ENCODE measurements at places on chromosomes 1 and 21.

DNA sequence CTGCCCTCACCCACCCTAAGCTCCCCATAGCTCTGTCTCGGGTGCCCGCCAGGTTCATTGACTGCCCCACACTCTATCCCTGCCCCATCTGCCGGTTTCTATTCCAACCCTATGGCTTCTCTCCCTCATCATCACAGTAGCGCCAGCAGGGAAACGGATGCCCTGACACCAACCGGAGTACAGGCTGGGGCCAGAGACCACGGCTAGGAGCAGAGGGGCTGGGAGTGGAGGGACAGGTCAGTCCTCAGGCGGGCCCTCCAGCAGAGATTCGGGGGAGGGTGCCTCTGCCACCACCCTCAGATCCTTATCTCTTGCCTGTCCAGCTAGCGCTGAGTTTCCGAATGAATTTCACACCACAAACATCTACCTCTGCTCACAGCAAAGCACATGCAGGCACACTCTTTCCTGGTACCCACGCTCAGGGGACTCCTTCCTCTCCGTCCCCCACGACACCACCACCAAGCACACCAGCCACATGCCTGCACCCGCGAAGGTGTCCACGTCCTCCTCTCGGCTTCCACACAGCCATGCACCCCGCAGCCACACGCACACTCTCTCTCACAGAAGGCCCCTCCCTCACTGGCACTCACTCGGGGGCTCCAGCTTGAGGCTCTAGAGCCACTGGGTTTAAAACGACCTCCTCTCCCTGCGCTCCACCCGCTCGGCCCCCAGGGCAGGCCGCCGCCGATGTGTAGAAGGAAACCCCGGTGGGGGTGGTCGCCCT lies 7.2 kb downstream of the TAL1 start:
- no peak for DNase-seq

DNA sequence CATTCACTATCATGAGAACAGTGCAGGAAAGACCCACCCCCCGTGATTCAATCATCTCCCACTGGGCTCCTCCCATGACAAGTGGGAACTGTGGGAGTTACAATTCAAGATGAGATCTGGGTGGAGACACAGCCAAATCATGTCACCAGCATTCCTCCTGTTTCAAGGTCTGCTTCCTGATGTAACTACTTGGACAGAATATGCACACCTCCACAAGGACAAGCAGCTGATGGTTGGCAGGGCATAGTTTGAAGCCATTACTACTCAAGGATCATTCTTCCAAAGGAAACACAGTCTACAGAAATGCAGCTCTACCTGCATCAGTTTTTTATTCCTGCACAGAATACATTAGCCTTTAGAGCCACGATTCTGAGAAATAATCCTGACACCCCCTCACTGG lies 28.5 kb upstream of the RNF2 start:
- DNase-seq, result no peak

DNA sequence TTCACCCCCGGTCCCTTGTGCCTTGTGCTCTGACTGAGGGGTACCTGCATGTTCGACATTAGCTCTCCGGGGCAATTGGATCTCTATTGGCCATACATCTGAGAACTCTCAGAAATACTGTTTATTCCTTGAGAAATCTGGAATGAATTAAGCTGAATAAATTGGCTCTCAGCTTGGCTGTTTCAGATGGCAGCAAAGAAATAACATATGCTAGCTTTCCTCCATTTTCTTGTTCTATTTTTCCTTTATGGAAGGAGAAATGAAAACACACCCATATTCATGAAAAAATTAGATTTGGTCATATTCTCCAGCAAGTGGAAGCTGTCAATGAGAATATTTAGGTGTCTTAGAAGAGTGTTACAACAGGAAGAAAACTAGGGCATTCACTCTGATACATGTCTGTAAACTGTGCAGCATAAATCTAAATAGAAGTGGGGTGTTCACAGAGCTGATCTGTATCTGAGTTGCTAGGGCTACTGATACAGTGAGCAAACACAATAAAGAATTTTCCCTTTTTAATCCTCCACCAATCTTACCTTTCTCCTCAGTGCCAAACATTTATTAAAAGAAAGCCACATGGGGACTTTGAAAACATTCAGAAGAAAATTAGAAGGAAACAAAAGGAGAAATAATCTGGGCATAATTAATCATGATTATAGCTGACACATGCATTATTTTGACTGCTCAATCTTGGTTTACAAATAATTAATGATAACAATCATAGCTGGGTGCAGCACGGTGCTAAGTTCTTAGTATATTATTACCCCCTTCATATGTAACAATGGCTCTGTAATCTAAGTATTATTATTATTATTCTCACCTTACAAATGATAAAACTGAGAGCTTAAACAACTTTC lies 671.9 kb upstream of the USP24 start:
- no peak for DNase-seq

GRCh38 chr1:204152310-204153044 lies 633 bp upstream of the ETNK2 start:
- DNase-seq, result no peak

DNA sequence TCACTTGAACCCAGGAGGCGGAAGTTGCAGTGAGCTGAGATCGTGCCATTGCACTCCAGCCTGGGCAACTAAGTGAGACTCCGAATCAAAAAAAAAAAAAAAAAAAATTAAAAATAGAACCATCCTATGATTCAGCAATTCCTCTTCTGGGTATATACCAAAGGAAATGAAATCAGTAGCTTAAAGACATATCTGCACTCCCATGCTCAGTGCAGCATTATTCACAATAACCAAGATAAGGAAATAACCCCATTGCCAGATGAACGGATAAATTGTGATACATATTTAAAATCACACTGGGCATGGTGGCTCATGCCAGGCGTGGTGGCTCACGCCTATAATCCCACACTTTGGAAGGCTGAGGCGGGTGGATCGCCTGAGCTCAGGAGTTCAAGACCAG lies 23.8 kb downstream of the ALDH9A1 start:
- no peak for DNase-seq

GRCh38 chr1:200121421-200121820 lies 93.9 kb downstream of the NR5A2 start:
- DNase-seq, result no peak

DNA sequence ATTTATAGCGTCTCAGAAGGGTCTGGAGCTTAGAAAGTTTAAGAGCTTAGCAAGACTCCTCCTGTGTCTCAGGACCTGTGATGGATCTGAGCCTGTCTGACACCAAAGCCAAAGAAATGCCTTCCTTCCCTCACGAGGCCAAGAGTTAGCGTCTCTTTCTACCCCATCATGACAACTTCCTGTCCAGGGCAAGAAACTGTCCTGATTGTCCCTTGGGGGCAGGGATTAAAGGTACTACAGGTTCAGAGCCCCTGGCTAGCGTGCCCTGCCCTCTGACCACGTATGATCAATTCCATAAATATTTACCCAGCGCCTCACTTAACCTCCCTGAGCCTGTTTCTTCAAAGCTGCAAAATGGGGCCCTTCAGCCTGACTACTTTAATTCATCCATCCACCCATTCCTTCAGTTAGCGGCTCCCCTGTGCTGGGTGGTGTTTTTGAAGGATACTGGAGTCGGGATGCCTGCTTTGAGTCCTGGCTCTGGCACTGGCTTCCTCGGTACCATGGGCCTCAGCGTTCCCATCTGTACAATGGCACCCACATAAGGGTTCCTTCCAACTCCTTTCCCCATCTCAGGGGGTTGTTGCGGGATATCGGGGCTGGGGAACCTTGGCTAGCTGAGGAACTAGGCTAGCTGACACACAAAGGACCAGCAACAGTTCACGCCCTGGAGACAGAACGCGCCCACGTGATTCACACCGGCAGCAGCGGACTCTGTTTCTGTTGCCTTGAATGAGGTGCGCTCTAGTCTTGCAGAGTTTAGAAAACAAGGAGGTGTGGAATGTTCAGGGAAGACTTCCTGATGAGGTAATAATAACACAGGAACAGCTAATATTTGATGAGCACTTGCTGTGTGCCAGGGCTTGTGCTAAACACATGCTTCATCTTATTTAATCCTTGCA lies 23.0 kb upstream of the EPHA2 start:
- DNase-seq, result no peak

- DNase-seq, result peak; percentile 67
Measured at GRCh38 chr1:1000357-1001056, 610 bp upstream of the HES4 start.

DNA sequence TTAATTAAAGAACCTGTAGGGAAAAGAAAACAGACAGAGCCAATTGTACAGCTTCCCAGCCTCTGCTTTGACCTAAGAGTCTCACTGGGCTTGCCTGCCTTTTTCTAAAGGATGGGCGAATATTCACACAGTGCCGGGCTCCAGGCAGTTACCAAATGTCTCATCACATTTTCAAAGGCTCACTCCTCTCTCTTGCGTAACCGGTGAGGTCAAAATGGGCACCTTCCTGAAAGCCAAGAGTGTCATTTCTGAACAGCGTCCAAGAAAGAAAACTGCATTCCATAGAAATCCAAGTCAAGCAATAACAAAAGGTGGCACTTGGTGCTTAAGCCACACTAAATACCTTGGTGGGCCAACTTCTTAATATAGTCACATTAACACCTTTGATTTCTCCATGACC lies 710 bp upstream of the PALMD start:
- DNase-seq, result no peak

- no peak for DNase-seq
Measured at GRCh38 chr1:15923241-15923640, 52.7 kb downstream of the ZBTB17 start.

DNA sequence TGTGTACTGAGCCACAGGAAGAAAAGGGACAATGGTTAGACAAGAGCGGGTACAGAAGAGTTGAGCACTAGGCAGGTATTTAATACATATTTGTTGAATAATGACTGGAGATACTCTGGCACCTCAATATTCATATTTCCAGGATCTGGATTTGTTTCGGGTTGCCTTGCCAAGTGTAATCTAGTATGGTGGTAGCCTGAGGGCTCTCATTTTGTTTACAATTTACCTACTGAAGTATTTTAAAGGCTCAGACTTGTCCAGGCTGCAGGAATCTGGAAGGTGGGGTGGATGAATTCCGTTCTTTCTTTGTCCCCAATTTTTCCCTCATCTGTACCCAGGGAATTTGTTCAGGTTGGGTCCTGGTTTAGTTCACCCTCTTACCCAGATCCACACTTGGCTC lies 95.0 kb downstream of the CACHD1 start:
- DNase-seq, result no peak

DNA sequence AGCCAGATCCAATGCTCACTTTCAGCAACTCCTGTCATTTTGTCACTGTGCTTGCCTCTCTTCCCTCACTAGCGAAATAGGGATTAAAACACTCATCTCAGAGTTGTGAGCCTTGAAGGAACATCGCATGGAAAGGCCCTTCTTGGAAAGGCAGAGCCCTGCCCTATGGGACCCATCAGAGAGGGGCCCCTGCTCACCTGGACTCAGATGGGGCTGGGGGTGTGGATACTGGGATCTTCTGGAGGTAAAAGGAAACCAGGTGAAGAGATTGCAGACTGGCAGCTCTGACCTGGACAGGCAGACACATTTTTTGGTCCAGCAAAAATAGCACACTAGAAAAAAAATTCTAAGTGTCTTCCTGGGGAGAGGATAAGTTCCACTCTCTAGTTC lies 54.2 kb upstream of the EPS8L3 start:
- no peak for DNase-seq

DNA sequence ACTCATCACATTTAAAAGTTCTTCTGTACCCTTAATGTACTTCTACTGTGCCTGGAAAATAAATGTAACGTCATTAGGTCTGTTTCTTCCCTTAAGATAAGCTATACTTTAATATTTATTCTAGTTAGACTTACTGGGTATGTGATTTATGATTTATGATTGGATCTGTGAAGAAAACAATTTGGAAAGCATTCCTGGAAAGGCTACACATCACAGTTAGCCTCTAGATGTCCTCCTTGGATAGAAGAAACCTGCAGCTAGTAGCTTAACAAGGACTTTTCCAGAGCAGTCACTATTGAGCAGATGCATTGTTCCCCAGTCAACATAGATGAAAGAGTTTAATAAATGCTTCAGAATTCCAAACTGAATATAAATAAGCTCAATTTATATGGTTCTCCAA lies 22.2 kb upstream of the ABL2 start:
- no peak for DNase-seq

DNA sequence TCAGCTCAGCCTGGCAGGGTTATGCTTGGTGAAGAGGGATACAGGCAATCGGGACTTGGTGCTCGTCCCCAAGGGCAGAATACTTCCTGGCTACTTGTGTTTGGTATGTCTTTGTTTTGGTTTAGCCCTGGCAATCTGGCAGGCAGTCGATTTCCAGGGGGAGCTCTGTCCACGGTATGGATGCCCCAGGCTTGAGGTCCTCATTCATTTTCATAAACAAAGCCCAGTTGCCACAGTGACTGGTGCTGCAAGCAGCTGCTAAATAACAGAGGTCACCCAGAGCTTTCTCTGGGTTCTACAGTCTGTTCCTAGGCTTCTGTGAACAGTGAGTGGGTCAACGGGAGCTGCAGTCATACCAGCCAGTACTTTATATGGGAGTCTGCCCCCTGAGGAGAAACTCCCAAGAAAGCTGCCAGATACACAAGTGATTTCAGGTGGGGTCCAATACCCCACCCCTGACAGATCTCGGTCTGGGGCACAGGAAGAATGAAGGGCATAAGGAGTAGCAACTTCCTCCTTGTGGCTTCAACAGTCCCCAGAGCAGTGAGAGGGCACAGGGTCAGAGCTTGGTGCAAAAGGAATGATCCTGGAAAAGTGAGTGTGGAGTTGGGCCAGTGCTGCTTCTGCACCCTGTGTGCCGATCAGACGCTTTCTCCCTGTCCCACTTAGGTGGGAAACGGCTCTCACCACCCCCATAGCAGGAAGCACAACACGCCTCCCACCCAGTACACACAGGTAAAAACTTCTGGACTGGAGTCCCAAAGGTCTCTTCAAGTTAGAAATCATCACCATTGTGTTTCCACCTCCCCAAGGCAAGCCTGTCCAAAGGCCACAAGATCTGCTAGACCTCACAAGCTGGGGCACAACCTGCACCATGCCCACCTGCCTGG lies 55.5 kb downstream of the TGFBR3 start:
- DNase-seq, result no peak

- no peak for DNase-seq
Measured at GRCh38 chr1:246947255-246947654, 15.5 kb upstream of the AHCTF1 start.

DNA sequence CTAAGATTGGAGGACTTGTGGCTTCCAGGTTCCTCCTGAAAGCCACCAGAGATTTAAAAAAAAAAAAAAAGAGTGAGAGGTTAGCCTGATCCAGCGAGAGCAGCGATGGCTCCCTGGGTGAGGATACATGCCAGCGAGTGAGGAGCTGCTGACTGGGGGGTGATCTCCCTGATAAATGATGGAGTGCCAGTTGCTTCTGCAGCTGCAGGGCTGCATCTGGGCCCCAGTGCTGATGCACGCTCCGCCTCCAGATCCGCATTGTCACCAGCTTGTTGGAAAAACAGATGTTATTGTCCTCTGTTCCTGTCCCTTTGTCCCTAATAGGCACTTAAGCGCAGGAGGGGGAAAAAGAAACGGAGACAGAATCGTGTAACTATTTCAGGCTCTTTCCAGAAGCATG lies 28.6 kb downstream of the UBIAD1 start:
- no peak for DNase-seq

DNA sequence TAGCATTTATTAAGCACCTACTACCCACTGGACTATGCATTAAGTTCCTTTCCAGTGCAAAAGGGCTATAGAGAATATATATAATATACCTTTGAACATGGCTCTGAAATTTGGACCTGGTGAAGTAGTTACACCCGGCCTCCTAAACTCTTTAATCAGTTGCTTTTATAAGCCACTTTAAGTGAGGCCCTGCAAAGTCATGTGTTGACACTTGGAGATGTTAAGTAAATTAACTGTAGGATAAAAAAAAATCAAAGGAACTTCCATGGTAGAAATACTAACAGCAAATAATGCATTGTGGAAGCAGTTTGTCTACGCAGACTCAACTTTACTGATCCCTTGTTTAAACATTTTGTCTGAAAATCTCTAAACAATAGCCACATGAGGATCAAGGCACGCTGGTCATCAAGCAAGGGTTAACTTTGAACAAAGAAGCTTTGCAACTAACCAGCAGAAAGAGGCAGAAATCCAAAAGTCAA lies 283.9 kb downstream of the VAV3 start:
- DNase-seq, result no peak

Data from stimulated activated CD4-positive, alpha-beta T cell treated with anti-CD3 and anti-CD28 coated beads, Interleukin-12 subunit alpha, Interleukin-12 subunit beta, amount 100 ng/mL, for 48 hours (primary cell).